Activated naive CD8-positive, alpha-beta T cell treated with anti-CD3 and anti-CD28 coated beads, Interleukin-2, amount 50 U/mL, for 24 hours (primary cell): ENCODE measurements at places on chromosomes 2 and 18.

GRCh38 chr2:102291319-102292075 lies 19.9 kb upstream of the IL1RL1 start:
- no peak for DNase-seq

GRCh38 chr18:24918257-24918656 lies 433.7 kb downstream of the ZNF521 start:
- DNase-seq, result no peak

GRCh38 chr2:175399326-175399725 lies 217.8 kb upstream of the ATP5MC3 start:
- no peak for DNase-seq

GRCh38 chr2:164935118-164936101 lies 19.9 kb downstream of the SLC38A11 start:
- DNase-seq, result no peak

- DNase-seq, result no peak
Measured at GRCh38 chr2:53450923-53451322, 316.7 kb upstream of the CHAC2 start.

DNA sequence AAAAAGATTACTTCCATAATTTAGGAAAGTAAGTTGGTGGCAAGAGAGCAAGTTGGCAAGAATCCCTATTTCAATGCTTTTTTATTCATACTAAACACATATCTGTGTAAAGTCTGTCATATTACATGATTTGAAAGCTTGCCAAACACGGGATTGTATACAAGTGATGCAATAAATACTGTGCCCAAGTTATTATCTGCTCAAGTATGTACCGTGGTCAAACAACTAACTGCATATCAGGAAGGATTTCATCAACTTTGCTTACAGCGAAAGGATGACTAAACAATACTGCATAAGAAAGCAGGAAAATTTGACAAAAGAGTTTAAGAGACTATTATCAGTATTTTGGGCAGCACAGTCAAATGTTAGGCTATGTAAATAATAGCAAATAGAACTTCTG lies 69.6 kb upstream of the SCN1A start:
- DNase-seq, result no peak

- DNase-seq, result no peak
Measured at GRCh38 chr2:175318542-175318941, 137.0 kb upstream of the ATP5MC3 start.

DNA sequence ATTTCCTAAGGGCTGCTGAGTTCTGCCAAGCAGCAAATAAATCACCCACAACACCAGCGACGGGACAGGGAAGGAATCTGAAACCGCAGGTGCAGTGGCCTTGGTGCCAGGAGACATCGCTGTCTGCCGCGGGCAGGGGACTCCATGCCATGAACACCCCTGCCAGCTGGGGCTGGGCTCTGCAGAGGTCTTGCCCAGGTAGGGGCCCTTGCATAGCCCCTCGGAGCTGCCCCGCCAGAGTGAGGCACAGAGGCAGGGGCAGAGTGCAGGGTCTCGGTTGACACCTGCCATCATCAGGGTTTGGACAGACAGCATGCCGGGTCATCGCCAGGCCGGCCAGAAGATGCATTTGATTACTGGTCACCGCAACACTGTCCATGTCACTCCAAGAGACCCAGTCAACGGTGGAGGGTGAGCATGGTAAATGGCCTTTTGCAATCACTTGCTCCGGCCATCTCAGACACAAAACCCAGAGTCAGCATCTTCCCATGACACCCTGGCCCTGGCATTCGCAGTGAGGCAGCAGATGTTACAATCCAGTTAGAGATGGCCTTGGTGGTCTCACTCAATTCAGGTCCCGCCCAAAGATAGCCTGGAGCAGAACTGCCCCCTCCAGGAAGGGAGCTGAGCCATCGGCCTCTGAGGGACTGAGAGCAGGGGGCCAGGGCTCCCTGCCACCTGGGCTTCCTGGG lies 255.4 kb downstream of the NDUFA10 start:
- no peak for DNase-seq

GRCh38 chr18:63422864-63423304 lies 608 bp upstream of the VPS4B start:
- DNase-seq, result no peak

- DNase-seq, result no peak
Measured at GRCh38 chr2:241555711-241556110, 2.8 kb upstream of the BOK start.

GRCh38 chr2:230870544-230871360 lies 6.0 kb downstream of the ITM2C start:
- DNase-seq, result no peak

DNA sequence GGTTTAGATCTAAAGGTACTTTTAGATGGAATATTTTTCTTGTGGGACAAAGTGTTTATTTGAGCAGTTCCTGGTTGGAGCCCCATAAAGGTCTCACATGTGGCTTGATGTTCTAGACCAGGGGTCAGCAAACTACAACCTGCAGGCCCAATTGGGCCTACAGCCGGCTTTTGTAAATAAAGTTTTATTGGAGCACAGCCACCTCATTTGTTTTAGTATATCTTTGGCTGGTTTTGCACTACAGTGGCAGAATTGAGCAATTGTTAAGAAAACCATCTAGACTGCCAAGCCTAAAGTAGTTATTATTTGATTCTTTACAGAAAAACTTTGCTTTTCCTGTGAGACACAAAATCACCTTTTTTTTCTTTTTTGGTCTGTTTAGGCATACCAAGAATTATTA lies 41.6 kb downstream of the NDC80 start:
- no peak for DNase-seq

- no peak for DNase-seq
Measured at GRCh38 chr2:175233135-175233719, 51.7 kb upstream of the ATP5MC3 start.

GRCh38 chr2:163656622-163657280 lies 79.1 kb downstream of the FIGN start:
- DNase-seq, result no peak

- DNase-seq, result no peak
Measured at GRCh38 chr18:46672062-46672970, 15.3 kb upstream of the LOXHD1 start.

- DNase-seq, result no peak
Measured at GRCh38 chr2:17901246-17901645, 22.8 kb downstream of the KCNS3 start.

DNA sequence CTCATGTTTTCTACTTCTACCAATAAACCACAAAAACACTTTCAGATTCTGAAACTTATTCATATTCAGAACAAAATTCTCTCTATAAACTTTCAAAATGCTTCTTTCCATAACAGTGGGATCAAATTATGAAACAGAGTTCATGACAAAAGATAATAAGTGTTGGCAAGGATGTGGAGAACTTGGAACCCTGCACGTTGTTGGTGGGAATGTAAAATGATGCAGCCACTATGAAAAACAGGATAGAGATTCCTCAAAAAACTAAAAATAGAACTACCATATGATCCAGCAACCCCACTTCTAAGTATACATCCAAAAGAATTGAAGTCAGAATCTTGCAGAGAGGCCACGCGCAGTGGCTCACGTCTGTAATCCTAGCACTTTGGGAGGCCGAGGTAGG lies 45.4 kb downstream of the GEMIN6 start:
- no peak for DNase-seq

DNA sequence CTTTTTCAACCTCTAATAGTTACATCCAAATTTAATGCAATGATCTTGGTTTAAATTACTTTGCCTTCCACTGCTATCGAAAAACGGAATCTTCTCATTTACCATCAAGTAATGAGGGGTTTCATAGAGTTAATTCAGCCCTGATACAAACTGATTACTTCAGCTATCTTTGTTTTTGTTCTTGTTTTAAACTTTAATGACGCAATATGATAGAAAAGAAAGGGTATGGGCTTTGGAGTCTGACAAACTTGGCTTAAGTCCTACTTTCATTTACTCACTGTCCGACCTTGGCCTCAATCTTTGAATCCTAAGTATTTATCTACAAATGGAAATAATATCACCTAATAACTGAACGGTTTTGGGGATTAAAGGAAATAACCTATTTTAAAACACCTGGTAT lies 16.1 kb downstream of the ADAM17 start:
- DNase-seq, result no peak

DNA sequence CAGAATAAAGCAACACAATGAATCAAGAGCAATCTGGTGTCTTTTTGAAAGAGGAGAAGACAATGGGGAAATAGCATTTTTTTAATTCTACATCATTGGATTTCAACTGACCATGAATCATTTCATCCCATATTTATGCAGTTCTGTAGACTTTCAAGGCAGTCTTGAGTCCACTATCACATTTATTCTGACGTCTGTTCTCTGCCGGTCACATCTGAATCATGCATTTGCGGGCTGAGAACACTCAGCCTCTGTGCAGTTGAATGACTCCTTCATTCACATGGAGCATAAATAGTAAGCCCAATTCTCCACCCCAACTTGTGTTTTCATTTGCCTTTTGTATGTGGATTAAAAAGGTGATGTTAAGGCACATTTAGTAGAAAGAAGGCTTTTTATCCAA lies 128.2 kb downstream of the AKAIN1 start:
- no peak for DNase-seq

GRCh38 chr18:50649821-50650220 lies 89.9 kb downstream of the MAPK4 start:
- DNase-seq, result no peak

DNA sequence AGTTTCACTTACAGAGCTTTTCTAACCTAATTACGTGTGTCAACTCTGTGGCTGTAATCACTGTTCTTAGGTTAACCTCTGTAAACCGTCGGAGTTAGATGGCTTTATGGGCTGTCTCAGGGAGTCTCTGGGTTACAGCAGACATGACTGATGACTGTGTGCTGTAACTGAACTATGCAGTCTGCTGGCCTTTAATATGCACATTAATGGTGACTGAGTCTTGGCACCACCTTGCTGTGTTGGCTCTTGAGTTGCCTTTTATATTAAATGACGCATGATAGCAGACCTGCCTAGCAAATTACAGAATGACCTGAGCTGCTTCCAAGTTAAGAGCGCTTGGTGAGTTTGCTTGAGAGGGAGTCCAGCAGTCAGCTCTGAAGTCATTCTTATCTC lies 90.1 kb downstream of the ACKR3 start:
- DNase-seq, result no peak

- DNase-seq, result no peak
Measured at GRCh38 chr2:139383532-139383931, 603.3 kb upstream of the NXPH2 start.

GRCh38 chr2:191927991-191928390 lies 81.1 kb upstream of the CAVIN2 start:
- no peak for DNase-seq

- no peak for DNase-seq
Measured at GRCh38 chr2:128396500-128396891, 77.8 kb upstream of the HS6ST1 start.

DNA sequence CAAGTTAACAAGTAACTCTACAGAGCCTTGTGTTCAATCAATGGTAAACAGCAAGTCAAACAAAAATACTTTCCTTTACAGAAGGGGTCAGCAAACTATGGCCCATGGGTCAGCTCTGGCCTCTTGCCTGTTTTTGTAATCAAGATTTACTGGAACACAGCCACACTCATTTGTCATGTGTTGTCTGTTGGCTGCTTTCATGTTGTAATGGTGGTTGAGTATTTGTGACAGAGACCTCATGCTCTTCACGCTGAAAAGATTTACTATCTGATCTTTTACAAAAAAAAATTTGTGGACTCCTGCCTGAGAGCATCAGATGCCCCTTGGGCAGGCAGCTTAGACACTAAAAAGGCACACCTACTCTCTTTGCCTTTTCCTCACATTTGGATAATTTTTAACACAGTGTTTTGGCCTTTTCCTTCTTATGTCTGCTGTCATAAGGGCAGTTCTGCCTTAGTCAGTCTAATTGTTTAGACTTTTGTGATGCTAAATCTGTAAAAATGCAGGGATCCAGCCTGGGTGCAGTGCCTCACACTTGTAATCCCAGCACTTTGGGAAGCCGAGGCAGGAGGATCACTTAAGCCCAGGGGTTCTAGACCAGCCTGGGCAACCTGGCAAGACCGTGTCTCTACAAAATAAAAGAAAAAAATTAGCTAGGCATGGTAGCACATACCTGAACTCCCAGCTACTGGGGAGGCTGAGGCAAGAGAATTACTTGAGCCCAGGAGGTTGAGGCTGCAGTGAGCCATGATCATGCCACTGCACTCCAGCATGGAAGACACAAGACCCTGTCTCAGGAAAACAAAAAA lies 18.3 kb downstream of the IL1B start:
- no peak for DNase-seq

- DNase-seq, result no peak
Measured at GRCh38 chr18:79672490-79673276, 6.9 kb upstream of the CTDP1 start.

- peak; percentile 15 for DNase-seq
Measured at GRCh38 chr2:149068996-149069888, 30.7 kb downstream of the LYPD6B start.

- peak; percentile 20 for DNase-seq
Measured at GRCh38 chr18:35971661-35972196, 750 bp upstream of the RMP24 start.

- DNase-seq, result no peak
Measured at GRCh38 chr2:54603357-54603756, 120.1 kb upstream of the EML6 start.

GRCh38 chr2:145284551-145284950 lies 764.6 kb upstream of the ZEB2 start:
- no peak for DNase-seq

- no peak for DNase-seq
Measured at GRCh38 chr2:220764171-220764570, 807.9 kb downstream of the EPHA4 start.

- no peak for DNase-seq
Measured at GRCh38 chr2:47097563-47097962, 57.5 kb downstream of the STPG4 start.

DNA sequence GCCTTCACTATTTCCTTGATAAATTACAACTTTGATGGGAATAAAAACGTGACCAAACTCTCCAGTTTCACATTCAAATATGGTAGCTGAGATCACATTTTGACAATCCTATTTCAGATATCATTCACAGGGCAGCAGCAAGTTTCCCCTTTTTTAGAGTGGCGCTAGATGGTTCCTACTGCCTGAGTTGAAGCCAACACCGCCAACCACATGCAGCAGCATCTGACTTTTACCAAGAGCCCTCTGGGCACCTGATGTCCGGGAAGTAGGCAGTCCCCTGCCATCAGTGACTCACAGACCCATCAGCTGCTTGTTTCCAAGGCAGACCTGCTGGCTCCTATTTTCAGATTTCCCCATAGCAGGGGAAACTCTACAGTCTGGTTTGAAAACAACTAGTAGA lies 4.0 kb upstream of the MREG start:
- DNase-seq, result peak; percentile 41
